ENCODE measurements at places on chromosomes 1 and 21.

- DNase-seq: no peak
Measured at GRCh38 chr1:206982216-206982615, 12.0 kb upstream of the FCAMR start.

- no peak for DNase-seq
Measured at GRCh38 chr21:43758111-43758641, 17.9 kb downstream of the CSTB start.

- DNase-seq: no peak
Measured at GRCh38 chr21:42440187-42440792, 36.6 kb downstream of the UBASH3A start.

GRCh38 chr1:44408632-44409602, 3.9 kb downstream of the RNF220 start:
- DNase-seq: no peak

GRCh38 chr1:183812128-183812527, 7.2 kb downstream of the RGL1 start:
- no peak for DNase-seq

DNA sequence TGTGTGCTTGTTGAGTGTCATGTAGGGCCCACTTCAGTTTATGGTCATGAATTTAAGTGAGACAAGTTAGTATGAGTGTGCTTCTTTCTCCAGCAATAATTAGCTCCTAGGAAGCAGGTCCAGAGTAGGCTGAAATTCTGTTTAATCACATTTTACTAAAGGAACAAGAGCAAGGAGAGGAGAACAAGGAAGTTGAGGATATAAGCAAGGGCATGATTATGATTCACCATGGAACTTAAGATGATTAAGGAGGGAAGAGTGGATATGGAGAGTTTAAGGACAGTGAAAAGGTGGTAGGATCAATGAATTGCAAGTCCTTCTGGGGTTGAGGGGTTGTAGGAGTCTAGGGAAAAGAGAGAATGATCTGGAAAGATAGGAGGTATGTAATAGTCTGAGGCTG, 3.1 kb upstream of the DIPK1A start:
- DNase-seq: no peak

- no peak for DNase-seq
Measured at GRCh38 chr1:100523038-100523652, 14.8 kb upstream of the GPR88 start.

GRCh38 chr1:19700079-19700777, 35.6 kb downstream of the HTR6 start:
- no peak for DNase-seq

GRCh38 chr1:58983633-58984245, 199.9 kb upstream of the JUN start:
- DNase-seq: no peak

GRCh38 chr1:42392255-42392654, 11.7 kb downstream of the RIMKLA start:
- no peak for DNase-seq

GRCh38 chr1:90963651-90964050, 58.2 kb downstream of the ZNF644 start:
- DNase-seq: no peak

- DNase-seq: no peak
Measured at GRCh38 chr21:32463367-32463766, 50.9 kb downstream of the EVA1C start.

GRCh38 chr1:37811027-37811655, 3.1 kb upstream of the YRDC start:
- DNase-seq: no peak

- DNase-seq: no peak
Measured at GRCh38 chr1:99004861-99005442, at the start of gene PLPPR5. PLPPR5 (minus strand) TSS chr1:99004861; CDS start chr1:99004671, 190 bp downstream.

All from smooth muscle cell of the brain vasculature (primary cell).